Stimulated activated CD8-positive, alpha-beta memory T cell treated with anti-CD3 and anti-CD28 coated beads, Interleukin-4, amount 100 ng/mL, for 48 hours (primary cell): ENCODE measurements at places on chromosomes 13 and 19.
A peak's percentile ranks its signal among the peaks of the same experiment; 100 is the strongest.

DNA sequence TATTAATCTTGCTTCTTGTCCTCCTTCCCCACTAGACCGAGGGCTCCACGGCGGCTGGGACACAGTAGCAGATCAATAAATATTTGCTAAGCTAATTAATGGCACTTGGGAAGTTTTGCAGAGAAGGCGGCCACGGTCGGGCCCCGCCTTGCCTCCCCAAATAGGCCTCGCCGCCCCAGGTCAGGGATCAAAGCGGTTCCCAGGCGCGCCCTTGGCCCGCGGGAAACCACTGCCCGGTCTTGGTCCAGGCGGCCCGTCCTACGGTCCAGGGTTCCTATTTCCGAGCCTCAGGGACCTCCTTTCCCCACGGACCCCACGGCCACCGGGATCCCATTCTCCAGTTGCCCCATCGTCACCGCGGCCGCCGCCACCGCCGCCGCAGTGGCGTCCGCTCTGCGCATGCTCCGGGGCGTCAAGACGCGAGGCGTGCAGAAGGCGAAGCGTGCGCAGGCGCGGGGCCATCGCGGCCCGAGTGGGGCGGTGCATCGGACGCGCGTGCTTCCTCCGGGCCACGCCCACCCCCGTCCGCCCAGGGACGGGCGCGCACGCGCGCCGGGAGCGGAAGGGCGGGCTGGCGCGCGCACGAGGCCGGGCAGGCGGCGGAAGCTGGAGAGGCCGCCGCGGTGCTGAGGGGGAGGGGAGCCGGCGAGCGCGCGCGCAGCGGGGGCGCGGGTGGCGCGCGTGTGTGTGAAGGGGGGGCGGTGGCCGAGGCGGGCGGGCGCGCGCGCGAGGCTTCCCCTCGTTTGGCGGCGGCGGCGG is at the start of gene SMARCA4:
Gene SMARCA4 (plus strand): TSS at position 717 of the 759 bp plus-strand sequence. CDS start 23,122 bp downstream, outside the sequence.
- peak; percentile 98 for DNase-seq

DNA sequence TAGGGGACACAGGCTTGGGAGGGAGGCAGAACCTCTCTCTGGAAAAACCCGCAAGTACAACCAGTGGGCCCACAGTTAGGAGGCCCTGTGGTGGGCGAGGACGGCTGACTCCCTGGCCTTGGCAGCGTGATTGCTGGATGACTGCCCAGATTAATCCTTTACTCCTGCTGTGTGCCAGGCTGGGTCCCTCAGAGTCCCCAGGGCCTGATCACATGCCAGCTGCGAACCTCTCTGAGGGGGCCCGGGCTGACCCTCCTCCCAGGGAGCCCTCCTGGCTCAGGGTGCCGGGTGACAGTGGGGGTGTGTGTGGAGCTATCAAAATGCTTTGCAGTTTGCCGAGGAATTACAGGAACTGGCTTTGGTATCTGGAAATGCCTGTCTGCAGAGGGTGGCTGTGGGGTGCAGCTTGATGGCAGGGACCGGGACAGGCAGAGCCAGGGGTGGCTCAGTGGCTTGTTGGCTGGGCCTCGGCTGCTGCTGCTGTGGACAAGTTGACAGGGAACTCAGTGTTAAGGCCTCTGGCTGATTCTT is 48.9 kb downstream of the DNM2 start:
- DNase-seq: no peak

- peak; percentile 55 for DNase-seq
Measured at GRCh38 chr19:38134540-38135149, 89.4 kb downstream of the DPF1 start.

- peak; percentile 99 for DNase-seq
Measured at GRCh38 chr19:53394974-53395839, at the start of gene ZNF765. Gene ZNF765 (plus strand): TSS chr19:53395149. CDS start chr19:53398016, 2,867 bp downstream.

- no peak for DNase-seq
Measured at GRCh38 chr19:30064348-30064699, 122.3 kb downstream of the URI1 start.

DNA sequence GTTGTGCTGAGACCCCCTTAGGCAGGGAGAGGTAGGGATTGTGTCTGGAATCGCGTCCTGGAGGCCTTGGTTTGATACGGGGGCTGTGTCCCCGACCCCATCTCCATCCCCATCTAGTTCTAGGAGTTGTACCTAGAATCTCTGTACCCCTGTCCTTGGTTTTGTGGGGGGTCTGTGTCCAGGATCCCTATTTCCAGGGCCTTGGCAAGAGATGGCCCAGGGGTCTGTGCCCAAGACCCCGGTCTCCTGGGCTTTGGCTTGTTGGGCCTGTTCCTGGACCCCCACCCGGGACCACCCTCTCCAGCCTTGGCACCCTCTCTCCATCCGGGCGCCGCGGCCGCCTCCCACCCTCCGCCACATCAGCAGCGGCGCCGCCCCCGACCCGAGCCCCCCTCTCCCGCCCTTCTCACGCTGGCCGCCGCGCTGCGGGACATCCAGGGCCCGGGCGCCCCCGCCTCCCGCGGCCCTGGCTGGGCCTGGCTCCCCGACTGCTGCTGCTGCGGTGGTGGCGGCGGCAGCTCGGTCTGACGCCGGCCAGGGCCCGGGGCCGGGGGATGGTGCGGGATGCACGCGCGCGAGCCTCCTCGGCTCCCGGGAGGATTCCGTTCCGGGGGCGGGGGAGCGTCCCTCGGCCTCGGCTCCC is at the start of gene NUMBL:
Gene NUMBL (minus strand): TSS at position 602 of the 643 bp plus-strand sequence. CDS start 168 bp downstream, at position 434.
- DNase-seq: no peak

- no peak for DNase-seq
Measured at GRCh38 chr19:36152352-36153091, at the start of gene COX7A1. Gene COX7A1 (minus strand): TSS chr19:36152447. CDS start chr19:36152407, 40 bp downstream.

DNA sequence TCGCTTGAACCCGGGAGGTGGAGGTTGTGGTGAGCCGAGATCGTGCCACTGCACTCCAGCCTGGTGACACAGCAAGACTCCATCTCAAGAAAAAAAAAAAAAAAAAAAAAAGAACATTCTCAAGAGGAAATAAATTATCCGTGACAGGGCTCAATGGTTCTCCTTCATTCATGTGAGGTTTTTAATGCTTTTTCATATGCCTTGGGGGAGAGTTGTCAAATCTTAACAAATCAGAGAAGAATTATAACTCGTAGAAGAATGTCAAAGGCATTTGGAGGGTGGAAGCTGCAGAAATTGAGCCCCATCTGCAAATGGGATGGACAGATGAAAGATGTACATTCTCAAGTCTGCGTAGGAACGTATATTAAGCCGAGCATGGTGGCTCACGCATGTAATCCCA is 34.9 kb upstream of the HOMER3 start:
- no peak for DNase-seq

GRCh38 chr19:57437931-57438330 is 2.8 kb downstream of the ZNF749 start:
- no peak for DNase-seq

GRCh38 chr13:111046590-111047141 is 68.4 kb upstream of the ARHGEF7 start:
- DNase-seq: no peak

GRCh38 chr13:97224544-97225300 is 2.6 kb downstream of the MBNL2 start:
- DNase-seq: no peak

GRCh38 chr19:49506575-49507105 is 5.8 kb upstream of the FCGRT start:
- DNase-seq: peak; percentile 88

GRCh38 chr13:41401366-41401765 is 56.0 kb upstream of the RGCC start:
- no peak for DNase-seq

GRCh38 chr13:80979035-80979641 is 638.2 kb upstream of the SPRY2 start:
- DNase-seq: peak; percentile 30

DNA sequence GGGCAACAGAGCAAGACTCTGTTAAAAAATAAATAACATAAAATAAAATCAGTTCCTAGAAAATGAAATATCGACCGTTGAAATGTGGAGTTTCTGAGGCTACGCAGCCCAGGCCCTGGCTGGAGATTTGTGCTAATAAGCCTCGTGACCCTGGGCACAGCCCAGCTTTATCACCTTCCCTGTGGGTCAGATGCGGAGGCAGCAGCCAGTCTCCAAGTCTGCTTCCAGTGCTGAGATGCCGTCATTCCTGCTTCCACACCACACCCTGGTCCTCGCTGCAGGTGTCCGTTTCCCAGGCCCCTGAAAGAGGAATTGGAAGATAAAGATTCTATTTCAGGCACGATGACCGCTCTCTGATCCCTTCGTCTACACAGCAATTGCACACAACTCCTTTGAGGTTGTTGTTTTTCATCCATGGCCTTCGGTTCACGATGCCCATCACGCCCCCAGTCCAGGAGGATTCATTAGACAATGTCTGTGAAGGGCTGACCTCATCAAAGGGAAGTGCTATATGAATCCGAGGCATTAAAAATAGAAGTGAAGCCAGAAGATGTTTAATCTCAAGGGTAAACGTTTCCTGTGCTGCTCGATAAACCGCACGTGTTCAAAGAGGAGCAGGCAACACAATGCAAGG is 48.3 kb upstream of the ATP11A start:
- DNase-seq: no peak

DNA sequence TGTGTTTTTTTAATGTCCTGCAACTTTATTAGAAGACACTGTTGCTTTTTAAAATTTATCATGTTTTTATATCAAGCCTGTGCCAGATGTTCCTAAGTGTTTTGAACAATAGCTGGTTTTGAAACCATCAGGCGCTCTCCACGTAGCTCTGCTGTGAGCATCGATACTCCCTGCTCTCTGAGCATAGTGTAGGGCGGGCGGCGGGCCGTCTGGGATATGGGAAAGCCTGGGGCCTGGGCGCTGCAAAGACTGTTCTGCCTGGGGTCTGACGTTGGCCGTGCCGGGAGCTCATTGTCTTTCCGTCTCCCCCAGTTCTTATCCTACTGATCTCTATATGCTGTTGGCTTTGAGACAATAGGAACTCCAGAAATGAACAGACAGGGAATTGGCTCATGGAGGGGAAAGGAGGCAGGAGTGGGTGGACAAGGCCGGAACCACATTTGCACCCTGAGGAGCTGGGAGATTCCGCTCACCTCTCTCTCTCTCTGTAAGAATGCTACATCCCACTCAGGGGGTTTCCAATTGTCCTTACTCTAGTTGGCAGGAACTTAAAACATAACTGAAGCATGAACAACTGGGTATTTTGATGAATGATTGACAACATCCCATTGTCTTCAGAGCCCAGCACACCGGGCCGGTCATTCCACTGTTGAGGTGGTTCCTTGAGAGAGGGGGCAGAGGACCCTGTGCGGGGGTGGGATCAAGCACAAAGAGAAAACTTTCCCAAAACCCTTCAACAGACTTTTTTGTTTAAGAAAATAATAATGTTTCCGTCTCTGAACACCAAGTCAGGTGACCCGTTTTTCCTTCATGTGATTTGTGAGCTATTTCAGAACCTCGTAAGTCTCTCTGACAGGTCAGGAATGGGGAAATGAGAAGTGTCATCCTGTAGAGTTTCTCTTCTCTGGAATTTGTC is 64.7 kb downstream of the COL4A2 start:
- DNase-seq: no peak

GRCh38 chr13:107554460-107554859 is 660.9 kb downstream of the LIG4 start:
- DNase-seq: no peak

GRCh38 chr19:45439190-45439568 is 15.5 kb upstream of the ERCC1 start:
- no peak for DNase-seq

DNA sequence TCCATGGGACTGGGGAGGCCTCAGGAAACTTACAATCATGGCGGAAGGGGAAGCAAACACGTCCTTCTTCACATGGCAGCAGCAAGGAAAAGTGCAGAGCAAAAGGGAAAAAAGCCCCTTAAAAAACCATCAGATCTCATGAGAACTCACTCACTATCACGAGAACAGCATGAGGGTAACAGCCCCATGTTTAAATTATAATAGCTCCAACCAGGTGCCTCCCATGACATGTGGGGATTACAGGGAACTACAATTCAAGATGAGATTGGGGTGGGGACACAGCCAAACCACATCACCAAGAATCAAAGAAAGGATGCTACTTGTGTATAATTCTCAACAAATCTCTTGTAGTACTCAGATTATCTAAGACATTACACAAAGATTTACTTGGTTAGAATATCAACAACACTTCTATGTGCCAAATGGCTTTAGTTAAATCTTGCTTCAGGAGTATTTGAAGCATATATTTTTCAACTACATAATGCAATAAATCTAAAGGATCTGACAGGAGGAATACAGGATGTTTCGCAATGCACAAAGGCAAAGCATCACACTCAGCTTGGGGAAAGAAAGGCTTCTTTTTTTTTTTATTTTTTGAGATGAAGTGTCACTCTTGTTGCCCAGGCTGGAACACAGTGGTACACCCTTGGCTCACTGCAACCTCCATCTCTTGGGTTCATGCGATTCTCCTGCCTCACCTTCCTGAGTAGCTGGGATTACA is 180.0 kb downstream of the LHFPL6 start:
- DNase-seq: no peak

DNA sequence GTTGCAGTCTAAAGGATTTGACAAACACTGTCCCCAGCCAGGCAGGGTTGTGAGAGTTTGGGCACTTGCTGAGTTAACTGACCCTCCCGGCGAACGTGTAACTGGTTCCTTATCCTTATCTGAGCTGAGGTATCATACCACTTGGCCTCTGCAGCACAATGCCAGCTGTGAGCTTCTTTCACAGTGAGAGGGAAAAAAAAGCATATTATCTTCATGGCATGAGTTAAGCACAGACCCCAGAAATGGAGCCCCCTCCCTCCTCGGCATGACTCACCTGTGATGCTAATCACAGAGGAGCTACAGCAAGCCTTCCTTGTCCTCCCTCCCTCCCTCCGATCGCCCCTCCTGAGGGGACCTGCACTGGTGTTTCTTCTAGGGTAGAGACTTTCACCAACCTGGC is 60.5 kb downstream of the EFNB2 start:
- DNase-seq: no peak

DNA sequence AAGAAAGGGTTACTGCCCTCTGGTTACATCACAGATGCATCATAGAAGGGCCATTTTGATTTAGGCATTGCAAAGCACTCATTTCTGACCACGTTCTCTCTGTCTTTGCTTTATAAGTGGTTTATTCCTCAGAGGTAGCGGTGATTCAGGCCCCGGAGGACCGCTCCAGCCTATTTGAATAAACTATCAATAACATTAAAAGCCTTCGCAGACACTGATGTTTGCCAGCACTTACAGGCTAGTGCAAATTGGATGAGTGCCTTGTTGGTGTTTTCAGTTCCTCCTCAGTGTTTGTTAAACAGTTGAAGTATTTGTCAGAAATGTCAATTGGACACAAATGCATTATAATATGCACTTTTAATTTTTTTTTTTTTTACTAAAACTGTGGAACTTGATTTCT is 120.2 kb downstream of the RXFP2 start:
- DNase-seq: no peak

DNA sequence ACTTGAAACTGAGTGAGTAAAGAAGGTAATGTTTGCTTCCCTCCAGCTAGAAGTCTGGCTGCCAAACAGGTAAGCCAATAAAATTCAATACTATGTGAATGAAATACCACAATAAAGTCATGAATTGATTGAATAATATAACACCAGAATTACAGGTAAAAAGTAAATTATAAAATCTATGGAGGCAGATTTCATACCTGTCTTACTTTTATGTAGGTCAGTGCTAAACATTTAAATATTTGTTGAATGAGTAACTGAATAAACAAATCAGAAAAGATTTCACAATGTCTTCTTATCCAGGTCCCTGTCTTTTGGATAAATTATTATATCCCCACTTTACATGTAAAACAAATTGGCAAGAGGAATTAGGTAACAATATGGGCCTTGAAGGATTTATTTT is 62.7 kb downstream of the MICU2 start:
- DNase-seq: no peak
